ENCODE measurements at places on chromosomes 5 and 9.

GRCh38 chr9:134358026-134358661 lies 31.9 kb downstream of the RXRA start:
- no peak for DNase-seq

DNA sequence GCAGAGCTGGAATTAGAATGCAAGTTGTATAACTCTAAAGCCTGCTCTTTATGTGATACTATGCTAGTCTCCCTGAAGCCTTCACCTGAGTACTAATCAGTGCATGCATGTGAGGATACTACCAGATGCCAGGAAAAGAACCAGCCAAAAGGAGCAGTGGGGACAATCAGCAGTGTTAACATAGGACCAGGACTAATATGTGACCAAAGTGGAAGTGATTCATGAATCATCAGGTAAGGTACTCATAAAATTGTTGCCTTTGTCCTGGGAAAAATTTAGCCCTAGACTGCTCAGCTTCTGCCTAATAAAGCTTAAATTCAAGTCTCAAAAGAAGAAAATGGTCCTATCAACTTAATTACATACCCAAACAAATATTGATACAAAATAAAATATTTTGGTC lies 13.4 kb upstream of the TSLP start:
- DNase-seq = no peak

DNA sequence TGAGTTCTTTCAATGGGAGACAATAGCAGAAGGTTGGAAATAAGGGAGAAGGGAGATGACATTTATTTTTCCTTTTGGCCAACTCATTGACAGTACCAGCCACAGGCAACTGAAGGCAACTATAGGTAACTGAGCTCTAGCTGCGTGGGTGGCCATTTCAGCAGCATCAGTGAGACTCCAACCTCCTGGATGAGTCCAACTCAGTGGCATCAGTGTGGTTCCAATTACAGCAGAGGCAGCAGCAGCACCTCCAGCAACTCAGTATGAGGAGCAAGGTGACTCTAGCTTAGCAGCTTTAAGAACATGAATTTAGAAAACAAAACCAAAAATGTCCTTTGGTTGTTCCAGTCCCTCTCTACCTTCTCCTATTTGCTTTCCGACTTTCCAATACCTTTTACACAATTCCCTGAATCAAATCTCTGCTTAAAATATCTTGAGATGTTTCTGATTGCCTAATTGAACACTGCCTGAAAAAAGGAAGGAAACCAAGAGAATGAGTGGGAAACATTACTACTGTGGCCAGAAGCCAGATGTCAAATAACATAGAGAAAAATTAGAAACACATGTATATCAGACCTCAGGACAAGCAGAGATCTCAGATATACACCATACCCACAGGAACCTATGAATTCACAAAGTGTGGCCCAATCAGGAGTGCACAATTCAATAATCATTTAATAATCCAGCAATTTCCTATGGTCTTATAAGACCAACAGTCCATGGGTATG lies 166.5 kb upstream of the RORB start:
- peak; percentile 31 for DNase-seq

- DNase-seq = no peak
Measured at GRCh38 chr9:76737154-76737902, 26.9 kb upstream of the PCA3 start.

DNA sequence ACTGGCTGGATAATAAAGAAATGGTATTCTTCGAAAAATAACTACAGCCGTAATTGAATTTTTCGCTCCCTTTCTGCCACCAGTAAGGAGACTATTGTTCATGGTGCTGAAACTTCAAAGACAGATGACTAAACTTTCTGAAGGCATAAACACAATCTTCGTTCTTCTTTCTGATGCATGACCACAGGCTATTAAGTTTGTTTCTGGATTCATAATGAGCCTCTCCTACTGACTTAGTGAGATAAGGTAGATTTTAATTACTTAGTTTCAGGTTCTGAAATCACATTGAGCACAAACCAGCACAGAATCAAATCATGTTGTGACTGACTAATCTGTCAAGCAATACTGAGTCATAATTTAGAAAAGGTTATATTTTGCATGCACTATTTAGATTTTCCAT lies 441.8 kb upstream of the CCNG1 start:
- DNase-seq = no peak

GRCh38 chr5:167452136-167452535 lies 839.3 kb upstream of the WWC1 start:
- no peak for DNase-seq

- no peak for DNase-seq
Measured at GRCh38 chr9:15778861-15779260, 226.0 kb downstream of the CCDC171 start.
